Activated CD8-positive, alpha-beta T cell treated with anti-CD3 and anti-CD28 coated beads, Interleukin-2, amount 10 ng/mL, durations not matched to agents 7 days and 5 days (primary cell): ENCODE measurements at places on chromosomes 4 and X.

DNA sequence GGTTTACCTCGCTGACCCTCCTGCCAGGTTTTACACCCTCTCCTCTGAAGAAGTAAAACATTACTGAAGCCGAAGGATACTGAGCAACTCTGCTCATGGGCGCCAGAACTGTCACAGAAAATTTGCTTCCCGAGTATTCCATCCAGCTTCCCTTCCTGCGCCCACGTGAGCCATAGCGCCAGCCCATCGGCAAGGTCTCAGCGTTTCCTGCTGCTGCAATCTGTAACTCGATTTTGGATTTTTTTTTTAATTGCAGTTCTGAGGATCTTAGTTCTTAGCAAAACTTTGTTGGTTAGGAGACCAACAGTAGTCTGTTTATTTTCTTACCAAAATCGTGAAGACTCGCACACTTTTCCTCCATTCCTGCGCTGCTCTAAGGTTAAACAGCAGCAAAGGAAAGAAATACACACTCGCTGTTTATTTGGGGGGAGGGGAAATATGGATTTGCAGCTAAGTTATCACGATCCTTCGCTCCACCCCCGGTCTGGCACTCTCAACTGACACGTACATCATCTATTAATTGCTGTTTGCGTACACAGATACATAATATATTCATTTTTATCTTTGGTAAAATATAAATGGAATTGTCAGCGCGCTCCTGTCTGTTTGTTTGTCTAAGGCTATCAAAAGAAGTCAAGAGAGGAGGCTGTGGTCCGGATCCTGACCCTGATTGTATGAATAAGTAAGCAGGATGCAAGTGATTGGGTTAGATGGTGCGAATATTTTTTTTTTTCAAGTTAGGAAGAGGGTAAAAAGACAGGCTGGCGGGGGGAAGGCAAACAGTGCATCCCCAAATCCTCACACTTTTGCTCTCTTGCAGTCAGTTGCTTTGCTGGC, at the start of gene TLL1:
TSS of gene TLL1 (plus strand) at position 777 of the 837 bp plus-strand sequence. CDS start 668 bp downstream, outside the sequence.
- DNase-seq, result no peak

DNA sequence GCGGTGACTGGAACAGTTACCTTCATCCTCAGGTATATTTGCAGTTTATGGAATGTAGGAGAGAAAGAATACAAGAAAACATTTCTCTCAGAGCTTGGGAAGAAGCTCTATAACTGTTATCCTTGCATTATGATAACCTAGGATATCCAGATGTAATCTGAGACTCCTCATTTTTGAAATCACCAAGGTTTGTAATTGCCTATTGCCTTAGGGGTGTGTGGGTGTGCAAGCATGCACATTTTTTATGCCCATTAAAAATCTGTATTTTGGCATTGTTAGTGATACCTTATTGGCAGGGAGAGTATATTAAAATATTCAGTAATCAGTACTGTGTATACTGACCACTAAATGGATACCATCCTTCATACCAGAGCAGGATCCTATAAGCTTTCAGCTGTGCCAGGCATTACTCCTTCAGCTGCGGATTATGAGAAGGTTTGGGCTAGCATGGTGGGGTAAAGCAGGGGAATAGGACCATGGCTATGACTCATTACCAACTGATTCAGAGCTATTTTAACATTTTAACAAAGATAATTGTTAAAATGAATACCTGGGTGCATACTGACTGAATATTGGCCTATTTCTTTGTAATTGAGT, 8.3 kb downstream of the SEC24B start:
- DNase-seq, result no peak

DNA sequence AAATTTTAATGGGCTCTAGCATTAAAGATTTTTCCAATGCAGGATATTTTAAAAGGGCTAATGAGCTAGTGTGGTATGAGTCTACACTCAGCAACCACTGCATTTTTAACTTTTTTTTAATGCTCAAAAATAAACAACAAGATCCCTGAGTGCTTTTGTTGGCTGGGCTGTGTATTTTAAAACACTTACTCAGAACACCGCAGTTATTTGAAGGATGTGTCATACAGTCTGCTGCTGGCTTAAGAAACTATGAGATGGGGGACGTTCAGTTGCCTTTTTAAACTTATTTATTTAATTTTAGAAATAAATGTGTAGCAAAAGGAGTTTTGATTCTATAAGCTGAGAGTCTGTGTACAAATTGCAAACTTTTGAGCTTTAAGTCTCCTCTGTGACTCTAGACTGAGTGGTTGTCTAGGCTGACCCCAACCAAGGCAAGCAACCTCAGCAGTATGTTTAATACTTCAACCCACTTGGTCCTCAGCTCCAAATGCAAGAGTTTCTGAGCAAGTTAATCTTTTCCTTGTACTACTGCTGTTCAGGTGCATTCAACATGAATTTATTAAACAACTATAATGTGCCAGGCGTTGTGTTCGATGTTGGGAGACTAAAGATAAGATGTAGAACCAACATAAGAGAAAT, 278.6 kb upstream of the DIPK2B start:
- no peak for DNase-seq

DNA sequence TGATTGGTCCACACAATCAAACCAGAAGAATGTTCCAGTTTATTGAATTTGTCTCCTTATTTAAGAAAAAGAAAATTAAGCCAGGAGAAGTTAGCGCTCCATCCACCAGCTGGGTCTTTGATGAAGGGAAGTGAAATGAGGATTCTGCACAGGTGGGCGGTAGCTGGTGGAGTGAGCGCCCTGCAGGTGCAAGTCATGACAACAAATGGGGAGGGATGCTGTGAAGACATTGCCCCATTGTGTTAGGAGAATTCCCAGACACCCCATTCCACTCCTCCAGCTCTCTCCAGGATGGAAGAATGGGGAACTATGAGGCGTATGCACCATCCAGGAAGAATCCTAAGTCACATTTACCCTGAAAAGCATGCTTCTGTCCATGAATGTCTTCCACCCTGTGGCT, 22.9 kb downstream of the PLRG1 start:
- no peak for DNase-seq

DNA sequence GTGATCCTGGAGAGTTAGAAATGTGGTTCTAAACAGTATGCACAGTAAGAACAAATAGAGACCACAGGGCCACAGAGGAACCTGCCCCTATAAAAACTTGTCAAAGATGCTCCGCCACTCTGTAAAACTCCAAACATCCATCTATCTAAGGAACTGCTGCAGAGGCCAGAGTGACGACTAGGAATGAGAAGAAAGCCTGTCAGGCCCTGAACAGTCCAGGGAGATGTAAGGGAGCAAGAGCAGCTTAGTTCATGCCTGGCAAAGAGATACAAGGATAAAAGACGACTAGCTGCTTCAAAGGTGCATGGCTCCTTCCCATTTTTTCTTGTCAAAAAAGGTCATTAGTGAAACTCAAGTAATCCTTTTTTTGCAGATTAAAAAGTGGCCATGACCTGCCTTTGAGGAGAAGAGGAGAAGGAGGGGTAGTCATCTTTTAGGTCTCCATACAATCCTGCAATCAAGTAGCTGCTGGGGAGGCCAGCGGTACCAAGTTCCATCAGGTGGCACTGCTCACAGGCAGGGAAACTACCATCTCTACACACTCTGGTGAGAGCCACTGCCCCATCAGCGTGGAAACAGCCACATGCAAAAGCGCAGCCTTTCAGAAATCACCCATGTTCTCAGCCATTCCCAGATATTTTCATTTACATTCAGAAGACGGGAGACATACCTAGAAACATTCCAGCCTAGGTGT, 162.1 kb downstream of the TSPAN5 start:
- DNase-seq, result no peak

GRCh38 chr4:53199356-53199755, 166.5 kb downstream of the SCFD2 start:
- no peak for DNase-seq

GRCh38 chr4:8374851-8375649, 65.5 kb downstream of the ACOX3 start:
- DNase-seq, result no peak

DNA sequence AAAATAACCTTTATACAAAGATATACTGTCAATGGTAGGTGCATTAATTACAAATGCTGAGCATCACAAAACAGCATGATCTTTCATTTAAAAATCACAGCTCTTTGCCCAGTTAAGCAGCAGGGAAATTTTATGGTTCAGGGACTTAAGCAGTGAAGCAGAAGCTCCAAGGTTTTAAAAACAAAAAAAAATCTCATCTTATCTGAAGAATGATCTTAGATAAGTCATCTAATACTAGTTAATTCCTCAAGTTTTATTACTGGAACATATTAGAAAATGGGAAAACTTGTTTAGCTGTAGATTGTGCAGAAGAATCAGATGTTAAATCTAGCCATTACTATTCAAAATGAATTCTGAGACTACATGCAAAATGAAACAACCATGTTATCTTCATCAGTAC, 289.9 kb downstream of the GASK1B start:
- DNase-seq, result no peak

- peak; percentile 48 for DNase-seq
These were observed 6.7 kb upstream of the CD38 start for GRCh38 chr4:15771216-15772058.

DNA sequence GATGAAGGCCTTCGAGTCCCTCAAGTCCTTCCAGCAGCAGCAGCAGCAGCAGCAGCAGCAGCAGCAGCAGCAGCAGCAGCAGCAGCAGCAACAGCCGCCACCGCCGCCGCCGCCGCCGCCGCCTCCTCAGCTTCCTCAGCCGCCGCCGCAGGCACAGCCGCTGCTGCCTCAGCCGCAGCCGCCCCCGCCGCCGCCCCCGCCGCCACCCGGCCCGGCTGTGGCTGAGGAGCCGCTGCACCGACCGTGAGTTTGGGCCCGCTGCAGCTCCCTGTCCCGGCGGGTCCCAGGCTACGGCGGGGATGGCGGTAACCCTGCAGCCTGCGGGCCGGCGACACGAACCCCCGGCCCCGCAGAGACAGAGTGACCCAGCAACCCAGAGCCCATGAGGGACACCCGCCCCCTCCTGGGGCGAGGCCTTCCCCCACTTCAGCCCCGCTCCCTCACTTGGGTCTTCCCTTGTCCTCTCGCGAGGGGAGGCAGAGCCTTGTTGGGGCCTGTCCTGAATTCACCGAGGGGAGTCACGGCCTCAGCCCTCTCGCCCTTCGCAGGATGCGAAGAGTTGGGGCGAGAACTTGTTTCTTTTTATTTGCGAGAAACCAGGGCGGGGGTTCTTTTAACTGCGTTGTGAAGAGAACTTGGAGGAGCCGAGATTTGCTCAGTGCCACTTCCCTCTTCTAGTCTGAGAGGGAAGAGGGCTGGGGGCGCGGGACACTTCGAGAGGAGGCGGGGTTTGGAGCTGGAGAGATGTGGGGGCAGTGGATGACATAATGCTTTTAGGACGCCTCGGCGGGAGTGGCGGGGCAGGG, 568 bp downstream of the HTT start:
- DNase-seq, result peak; percentile 57

- DNase-seq, result no peak
These were observed 16.8 kb upstream of the AMOT start for GRCh38 chrX:112857478-112857878.

- DNase-seq, result no peak
These were observed 6.8 kb downstream of the LHFPL1 start for GRCh38 chrX:112672788-112673560.

GRCh38 chr4:90145319-90145718, 18.1 kb downstream of the CCSER1 start:
- no peak for DNase-seq

DNA sequence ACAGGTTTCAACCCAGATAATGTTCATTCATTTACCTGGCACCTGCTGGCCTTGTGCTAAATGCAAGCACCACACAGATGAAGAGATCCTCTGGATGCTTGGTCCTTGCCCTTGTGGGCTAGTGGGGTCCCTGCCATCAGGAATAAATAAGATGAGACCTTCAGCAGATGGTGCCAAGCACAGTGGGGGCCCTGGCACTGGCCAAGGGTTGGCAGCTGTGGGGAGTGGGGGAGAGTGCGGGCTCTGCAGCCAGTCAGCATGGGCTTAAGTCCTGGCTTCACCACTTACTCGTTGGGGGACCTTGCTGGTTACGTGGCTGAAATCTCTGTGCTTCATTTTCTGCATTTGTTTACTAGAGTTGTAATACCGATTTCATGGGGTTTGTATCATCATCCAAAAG, 6.9 kb downstream of the LAP3 start:
- no peak for DNase-seq

DNA sequence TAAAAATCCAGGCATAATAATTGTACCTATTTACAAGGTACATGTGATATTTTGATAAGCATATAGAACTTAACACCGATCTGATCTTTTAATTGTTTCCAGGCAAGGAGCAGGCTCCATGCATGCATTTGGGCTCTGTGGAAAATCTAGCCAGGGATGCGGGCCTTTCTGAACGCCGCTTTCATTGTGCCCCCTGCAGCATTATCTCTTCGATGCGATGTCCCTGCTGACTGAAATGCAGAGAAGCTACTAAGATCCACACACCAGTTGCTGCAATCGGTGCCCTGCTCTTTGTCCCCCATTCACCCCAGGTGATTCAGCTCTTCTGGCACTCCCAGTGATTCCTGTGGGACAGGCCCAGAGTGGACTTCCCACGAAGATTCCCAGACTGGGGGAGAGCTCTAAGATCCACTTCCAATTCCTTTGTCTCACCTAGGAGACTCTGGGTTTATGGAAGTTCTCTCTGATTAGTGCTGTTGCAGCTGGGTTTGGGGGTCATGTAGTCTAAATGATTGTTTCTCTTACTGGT, 254.3 kb upstream of the AGA start:
- DNase-seq, result no peak

GRCh38 chrX:10618961-10619360, 1.4 kb downstream of the MID1 start:
- DNase-seq, result no peak

- no peak for DNase-seq
These were observed 16.1 kb downstream of the MSMO1 start for GRCh38 chr4:165343353-165344191.
